ENCODE measurements at places on chromosomes 6 and 20. TPM values are rescaled to one million over a fixed set of nuclear protein-coding genes. Genes with fewer than 3 reads are reported as not detected.

SIRPG gene
- total RNA-seq, result 3.8 TPM

LGSN gene
- total RNA-seq, result not detected

GRCh38 chr20:59845472-59845871 lies 88.0 kb downstream of the SYCP2 start:
- no peak overlapping the region for H3K4me3 ChIP-seq
- DNase-seq, result no peak
- no peaks in the 10 kb centered on the region for H3K4me1 ChIP-seq

DNA sequence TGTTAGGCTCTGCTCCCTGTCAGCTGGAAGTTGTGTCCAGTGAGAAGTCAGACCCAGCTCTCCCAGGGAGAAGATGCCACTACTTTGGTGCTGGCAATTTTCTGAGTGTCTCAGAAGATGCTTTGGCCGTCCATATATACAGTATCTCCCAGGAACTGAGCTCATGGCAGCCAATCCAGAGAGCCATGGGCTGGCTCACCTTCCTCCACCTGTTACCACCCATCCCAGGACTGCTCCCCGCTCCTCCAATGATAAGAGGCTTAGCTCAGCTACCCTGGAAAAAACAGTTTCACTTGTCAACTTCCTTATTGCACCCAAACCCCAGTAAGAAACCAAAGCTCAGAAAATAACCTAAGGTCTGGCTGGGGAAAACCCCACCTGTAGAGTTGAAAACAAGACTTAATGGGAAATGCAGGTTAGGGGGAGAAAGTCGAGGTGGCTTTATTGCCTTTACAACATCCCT lies at the start of gene BNIP5:
TSS of gene BNIP5 (minus strand) at position 110 of the 463 bp plus-strand sequence. CDS start 6,198 bp downstream, outside the sequence.
- no peaks in the 10 kb centered on the region for H3K27me3 ChIP-seq
- DNase-seq, result no peak
- peaks cover 16% of the 10 kb centered on the region for H3K4me1 ChIP-seq
